ENCODE measurements at places on chromosomes 2 and 18.
A peak's percentile ranks its signal among the peaks of the same experiment; 100 is the strongest.

- no peak for DNase-seq
These were observed 665 bp upstream of the CACNB4 start for GRCh38 chr2:152099367-152100050.

GRCh38 chr2:12618576-12618975, 98.2 kb upstream of the TRIB2 start:
- no peak for DNase-seq

DNA sequence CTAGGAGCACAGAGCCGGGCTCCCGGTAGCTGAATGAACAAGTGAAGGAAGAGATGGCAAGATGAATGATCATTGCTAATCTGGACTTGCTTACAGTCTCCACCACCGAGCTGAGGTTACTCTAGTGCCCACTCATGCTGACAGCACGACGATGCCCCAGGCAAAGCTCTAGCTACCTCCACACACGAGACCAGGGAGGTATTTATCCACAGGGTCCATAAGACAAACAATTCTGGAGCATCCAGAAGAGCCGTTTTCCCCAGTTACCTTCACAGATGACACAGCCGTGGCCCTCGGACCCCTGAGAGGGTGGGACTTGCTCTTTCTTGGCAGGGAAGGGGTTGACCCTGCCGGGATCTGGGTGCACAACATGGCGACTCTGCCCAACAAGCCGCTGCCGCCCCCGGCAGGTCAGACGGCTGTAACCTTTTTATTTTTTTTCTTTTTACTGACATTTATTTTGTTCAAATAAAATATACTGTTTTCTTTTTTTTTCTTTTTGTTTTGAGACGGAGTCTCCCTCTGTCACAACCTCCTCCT, 120.3 kb downstream of the PXDN start:
- DNase-seq, result no peak

- DNase-seq, result no peak
These were observed 300.9 kb upstream of the FBXO11 start for GRCh38 chr2:48207201-48207641.

- DNase-seq, result no peak
These were observed 100.1 kb upstream of the RNF152 start for GRCh38 chr18:61992923-61993322.

GRCh38 chr2:143603035-143603655, 473.9 kb downstream of the ARHGAP15 start:
- no peak for DNase-seq

GRCh38 chr18:47250391-47251046, 941 bp downstream of the SKOR2 start:
- DNase-seq, result no peak

DNA sequence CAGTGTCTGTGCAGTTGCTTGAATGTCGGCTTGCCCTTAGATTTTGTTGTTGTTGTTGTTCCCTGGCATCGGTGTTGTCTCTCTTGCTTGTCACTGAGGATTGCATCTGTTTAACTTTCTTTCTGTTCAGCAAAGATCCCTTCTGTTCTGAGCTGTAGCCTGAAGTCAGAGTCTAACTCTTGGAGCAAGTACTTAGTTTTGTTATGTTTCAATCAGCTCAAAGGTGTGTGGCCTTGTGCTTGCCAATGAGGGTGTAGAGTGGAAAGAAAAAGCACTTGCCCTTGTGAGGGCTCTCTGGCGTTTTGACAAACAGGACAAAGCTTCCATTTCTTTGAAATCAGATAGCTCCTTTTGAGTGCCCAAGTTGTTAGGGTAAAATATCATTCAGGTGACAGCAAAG, 757.1 kb upstream of the CDH7 start:
- DNase-seq, result no peak

- DNase-seq, result no peak
These were observed 141.0 kb downstream of the NR4A2 start for GRCh38 chr2:156191527-156191926.

DNA sequence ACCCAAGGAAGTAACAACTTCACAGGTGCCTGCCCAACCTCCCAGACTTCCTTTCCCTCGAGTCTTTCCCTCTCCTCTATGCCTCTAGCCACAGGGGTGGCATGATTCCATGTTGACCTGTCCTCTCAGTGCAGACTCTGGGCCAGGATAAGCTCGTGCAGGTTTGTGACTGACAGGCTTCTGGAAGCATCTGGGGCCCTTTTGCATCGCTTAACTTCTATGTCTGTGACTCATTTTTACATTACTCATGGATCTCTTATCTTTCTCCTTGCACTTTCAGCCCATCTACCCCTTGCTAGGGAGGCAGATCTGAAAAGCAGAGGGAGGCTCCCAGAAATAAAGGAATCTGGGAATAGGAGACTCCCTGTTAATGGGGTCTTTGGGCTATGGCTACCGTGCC, 98.5 kb upstream of the RIOK3 start:
- no peak for DNase-seq

DNA sequence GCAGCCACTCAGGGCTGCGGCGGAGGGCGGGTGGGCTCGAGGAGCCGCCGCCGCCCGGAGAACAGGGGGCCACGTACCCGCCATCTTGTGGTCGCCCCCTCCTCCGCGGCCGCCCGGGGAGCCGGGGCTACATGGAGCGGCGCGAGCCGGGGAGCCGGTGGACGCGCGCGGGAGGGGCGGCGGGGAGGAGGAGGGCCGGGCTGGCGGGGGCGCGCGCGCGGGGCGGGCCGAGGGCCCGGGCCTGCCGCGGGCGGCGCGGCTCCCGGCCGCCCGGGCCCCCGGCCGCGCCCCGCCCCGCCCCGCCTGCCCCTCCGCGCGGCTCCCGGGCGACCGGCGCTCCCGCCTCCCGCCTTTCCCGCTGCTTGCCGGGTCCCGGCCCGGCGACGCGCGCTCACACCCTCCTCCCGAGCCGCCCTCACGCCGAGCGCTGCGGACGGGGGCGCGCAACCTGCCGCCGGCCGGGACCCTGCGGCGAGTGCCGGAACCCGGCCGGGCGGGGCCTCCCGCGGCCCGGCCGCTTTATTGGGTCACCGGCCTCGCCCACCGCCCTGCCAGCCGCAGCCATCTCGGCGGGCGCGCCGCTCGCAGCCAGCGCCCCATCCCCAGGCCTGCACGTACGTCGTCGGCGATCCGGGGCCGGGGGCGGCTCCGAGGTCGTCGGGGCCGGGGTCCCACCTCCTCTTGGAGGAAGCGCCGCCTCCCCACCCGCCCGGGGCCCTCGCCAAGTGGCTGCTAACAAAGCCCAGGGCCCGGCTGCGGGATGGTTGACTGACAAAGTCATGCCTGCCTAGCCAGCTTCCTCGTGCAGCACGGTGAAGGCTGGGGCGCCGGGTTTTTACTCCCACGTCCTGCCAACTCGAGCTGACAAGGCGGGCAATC, at the start of gene PPP4R1:
Gene PPP4R1 (minus strand): TSS at position 159 of the 879 bp plus-strand sequence. CDS start 75 bp downstream, at position 84.
- DNase-seq, result peak; percentile 41

DNA sequence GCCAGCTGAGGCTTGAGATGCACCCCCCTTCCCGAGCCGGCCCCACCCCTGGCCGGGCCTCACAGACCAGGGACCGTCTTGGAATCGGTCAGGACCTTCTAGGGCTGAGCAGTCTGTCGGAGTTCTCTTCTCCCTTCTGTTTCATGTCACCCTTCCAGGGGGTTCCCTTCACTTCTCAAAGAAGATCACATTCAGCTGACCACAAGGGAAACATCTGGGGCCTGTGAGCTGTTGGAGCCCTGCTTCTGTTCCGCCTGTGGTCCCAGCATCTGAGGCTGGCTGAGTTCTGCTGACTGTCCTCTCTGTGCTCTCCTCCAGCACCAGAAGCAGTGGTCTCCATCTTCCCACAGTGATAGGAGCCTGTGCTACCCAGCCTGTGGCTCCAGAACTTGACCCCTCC, 106.5 kb downstream of the SEPTIN10 start:
- no peak for DNase-seq

GRCh38 chr18:13266218-13267100, 47.9 kb downstream of the LDLRAD4 start:
- no peak for DNase-seq
